Fibroblast of villous mesenchyme (primary cell): ENCODE measurements at places on chromosomes 6 and 20. TPM values are rescaled to one million over a fixed set of nuclear protein-coding genes. Genes with fewer than 3 reads are reported as not detected.

The TRIM31 gene
- not detected in 2 replicates for total RNA-seq

The GABRR1 gene
- not detected in 2 replicates for total RNA-seq

The CLDN20 gene
- total RNA-seq = not detected in 2 replicates

The BANF2 gene
- total RNA-seq = not detected in 2 replicates

DNA sequence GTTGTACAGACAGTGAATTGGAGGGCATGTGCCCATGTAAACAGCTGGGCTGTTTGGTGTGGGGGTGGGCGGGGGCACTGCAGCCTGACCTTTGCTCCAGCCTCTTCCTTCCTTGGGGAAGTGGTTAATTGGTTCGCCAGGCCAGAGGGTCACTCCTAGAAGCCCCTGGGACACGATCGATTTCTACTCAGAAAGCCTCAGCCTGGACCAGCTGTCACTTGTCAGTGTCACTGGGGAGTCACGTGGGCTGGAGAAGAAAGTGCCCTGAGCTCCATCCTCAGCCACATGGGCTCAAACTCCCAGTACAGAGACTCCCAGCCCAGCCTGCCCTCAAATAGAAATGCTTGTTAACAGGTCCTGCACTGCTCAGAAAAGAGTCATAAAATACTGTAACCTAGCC lies 423.8 kb upstream of the SULF2 start:
- DNase-seq = no peak

DNA sequence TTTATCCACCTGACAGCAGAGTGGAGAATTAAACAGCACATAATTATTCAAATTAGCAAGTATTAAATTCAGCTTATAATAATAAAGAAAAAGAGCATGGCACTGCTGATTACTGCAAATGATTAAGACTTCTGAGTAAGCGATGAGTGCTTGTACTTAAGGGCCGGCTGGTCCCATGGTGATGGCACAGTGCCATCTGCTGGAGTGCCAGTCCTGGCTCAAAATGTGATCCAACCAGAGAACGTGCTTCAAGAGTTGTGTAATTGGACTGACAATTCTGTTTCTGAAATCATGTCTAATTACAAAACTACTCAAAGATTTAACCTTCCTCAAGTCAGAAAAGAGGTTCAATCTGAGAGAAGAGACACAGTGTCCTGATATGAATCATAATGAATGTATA lies 181.6 kb upstream of the RGS17 start:
- DNase-seq = peak; percentile 62

DNA sequence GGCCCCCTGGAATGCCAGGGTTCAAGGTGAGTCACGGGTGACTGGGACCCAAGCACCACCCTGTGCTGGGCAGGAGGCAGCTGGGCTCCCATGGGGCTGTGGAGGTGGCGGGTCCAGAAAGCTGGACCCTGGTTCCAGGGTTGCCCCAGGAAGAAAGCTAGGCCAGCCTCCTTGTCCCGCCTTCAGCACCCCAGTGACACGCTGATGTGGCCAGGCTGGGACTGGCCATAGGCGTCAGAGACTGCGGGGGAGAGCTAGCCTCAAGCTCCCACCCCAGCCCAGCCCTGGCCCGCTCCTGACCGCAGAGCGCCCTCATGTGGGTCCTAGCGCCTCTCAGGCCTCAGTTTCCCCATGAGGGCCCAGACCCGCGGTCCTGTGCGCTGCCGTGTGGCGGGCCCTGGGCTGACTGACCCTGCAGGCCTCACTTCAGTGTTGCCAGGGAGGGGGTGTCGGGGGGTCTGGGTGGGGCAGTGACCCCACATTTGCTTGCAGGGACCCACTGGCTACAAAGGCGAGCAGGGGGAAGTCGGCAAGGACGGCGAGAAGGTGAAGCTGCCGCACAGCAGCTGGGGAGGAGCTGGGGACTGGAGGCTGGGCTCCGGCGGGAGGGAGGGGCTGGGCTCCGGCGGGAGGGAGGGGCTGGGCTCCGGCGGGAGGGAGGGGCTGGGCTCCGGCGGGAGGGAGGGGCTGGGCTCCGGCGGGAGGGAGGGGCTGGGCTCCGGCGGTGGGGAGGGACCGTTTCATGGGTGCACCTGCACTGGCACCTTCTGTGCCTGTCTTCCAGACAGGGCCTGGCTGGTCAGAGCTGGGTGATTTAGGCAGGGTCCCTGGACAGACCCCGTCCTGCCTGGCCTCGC lies 7.9 kb downstream of the COL9A3 start:
- DNase-seq = peak; percentile 42

DNA sequence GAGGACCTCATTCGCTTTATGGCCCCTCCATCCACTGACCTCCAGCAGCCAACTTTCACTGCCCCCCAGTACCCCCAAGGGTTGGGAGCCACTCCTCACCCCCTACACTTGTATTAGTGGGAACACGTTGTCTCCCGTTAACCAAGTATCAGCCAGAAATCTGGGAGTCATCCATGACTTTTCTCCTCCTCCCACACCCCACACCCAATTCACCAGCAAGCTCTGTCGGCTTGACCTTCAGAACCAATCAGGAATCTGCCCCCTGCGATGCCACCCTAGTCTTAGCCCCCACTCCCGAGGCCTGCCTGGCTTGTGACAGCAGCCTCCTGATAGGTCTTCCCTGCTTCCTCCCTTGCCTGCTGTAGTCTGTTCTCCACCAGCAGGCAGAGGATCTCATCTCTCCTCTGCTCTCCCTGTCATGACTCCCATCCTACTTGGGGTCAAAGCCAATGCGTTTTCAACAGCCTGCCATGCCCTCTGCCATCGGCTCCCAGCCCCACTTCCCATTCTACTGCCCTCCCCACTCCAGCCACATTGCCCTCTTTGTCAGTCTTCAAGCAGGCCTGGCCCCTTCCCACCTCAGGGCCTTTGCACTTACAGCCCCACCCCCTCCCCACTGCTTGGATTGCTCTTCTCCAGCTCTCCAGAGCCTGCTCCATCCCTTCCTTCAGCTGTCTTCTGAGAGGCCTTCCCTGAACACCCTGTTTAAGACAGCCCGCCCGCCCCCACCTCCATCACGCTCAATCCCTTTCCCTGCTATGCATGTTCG lies 19.4 kb downstream of the MDGA1 start:
- DNase-seq = no peak

The MYLK2 gene
- under 0.01 and 0.32 TPM in 2 replicates for total RNA-seq

The CALHM5 gene
- 4.7 and 7.7 TPM in 2 replicates for total RNA-seq

The HUS1B gene
- 0.86 and 1.9 TPM in 2 replicates for total RNA-seq

DNA sequence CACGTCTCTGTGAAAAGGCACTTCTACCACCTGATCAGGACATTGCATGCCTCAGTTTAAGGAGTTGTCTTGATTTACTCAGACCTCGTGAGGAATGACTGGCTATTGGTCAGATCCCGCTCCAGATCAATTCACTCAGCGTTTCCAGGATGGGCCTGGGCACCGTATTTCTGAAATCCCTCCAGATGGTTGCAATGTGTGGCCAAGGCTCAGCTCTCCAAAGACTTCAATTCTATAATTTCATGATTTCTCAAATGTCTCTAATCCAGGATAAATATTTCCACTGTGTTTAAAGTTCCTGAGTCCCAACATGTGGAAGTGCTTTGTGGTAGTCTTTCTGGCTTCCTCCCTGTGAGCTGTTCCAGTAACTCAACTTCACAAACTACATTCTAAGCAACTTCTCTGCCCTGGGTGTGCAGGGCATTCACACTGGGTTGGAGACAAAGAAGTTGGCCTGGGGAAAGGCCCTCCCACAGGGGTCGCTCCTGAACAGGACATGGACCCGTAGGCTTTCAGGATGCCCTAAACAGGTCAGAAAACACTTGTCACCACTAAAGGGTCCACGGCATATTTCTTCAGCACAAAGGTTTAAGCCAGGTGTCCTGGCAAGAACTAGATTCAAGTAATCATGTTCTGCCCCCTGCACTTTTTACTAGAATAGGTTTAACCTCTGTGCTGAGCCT lies 212.1 kb downstream of the WDR27 start:
- DNase-seq = no peak

GRCh38 chr6:111347589-111347988 lies 135.4 kb downstream of the REV3L start:
- DNase-seq = no peak

DNA sequence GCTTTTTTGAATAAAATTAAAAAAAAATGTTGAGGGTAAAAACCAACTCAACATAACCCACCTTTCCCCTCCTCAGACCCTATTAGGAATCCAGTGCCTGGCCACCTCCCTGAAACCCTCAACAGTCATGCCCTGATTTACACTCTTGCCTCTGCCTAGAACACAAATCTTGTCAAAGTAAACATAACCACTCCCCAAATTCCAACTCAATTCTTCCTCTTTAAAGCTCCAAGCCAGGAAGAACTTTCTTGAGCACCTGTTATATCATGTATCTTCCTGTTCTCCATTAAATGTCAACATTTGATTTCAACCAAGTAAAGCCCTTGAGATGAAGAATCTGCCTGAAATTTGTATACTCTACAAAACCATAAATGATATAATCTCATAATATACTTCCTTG lies 198.0 kb upstream of the SHLD1 start:
- no peak for DNase-seq

GRCh38 chr6:168825226-168826077 lies 384.5 kb downstream of the SMOC2 start:
- no peak for DNase-seq

The PTCRA gene
- not detected in 2 replicates for total RNA-seq

The AFG1L gene
- total RNA-seq = 3.2 and 6.0 TPM in 2 replicates

- no peak for DNase-seq
Observed at GRCh38 chr6:101344885-101345284, 48.6 kb upstream of the GRIK2 start.

The RBPJL gene
- total RNA-seq = not detected in 2 replicates

DNA sequence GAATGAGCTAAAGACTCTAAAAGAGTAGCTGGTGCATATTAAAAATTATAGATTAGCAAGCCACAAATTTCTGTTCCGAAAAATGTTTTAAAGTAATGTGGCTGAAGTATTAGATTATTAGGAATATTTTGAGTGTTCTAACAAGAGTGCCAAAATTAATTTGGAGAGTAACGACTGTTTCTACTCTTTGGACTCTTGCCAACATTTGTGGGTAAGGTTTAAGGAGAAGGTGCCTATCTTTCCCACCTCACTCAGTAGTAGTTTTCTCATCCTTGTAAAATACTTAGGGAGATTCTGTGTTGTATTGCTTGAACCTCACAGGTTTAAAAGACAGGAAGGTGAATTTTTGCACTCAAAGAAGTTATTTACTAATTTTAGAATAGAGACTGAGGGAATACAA lies 5.0 kb downstream of the HSF2 start:
- no peak for DNase-seq

- no peak for DNase-seq
Observed at GRCh38 chr20:59291740-59292383, 8.5 kb upstream of the EDN3 start.

DNA sequence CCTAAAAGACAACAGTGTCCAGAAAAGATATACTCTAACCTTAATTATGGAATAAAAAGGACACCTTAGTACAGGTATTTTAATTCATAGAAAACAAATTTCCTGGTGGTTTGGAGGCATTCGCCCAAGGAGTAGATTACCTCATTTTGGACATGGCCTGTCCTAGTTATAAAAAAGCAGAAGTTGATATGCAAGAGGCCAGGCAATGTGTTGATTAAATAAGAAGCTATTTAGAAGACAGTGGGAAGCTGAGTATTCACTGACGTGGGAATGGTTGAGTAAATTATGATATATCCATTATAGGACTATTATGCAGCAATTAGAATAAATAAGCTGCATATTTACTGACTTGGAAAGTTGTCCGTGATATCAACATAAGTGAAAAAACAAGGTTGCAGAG lies 314.9 kb downstream of the ALDH8A1 start:
- no peak for DNase-seq

- no peak for DNase-seq
Observed at GRCh38 chr6:164095056-164095455, 680.5 kb downstream of the QKI start.

- peak; percentile 85 for DNase-seq
Observed at GRCh38 chr6:100620085-100620840, 155.5 kb upstream of the SIM1 start.

DNA sequence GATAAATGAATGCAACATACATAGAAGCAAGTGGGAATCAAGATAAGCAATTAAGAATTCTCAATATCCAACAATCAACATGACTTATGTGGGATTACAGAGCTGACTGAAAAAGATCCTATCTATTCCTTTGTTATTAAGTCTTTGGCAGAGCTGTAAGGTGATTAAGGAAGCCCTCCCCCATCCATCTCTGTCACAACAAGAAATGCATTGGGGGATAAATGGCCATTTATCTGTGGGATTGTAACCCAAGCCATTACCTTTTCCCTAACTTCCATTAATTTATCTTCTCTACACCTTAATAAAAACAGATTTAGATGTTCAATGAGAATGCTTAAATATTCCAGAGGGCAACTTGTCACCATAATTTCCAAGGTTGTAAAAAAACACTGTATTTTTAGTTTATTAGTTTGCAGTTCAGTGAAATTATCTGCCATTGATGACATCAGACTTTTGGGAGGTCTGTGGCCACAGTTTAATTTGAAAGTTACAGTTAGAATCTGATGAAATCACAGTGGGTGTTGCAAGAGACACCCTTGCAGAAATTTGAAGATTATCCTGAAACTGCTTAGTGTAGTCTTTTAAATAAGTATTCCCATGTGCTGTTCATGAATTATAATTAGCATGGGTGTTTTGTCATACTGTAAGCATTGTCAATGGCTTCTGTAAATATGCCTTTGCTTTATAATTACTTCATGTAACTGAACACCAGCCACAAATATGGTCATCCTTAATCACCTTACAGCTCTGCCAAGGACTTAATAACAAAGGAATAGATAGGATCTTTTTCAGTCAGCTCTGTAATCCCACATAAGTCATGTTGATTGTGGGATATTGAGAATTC lies 49.4 kb upstream of the FYN start:
- peak; percentile 87 for DNase-seq

GRCh38 chr6:142482249-142482648 lies 180.4 kb downstream of the ADGRG6 start:
- peak; percentile 3 for DNase-seq

DNA sequence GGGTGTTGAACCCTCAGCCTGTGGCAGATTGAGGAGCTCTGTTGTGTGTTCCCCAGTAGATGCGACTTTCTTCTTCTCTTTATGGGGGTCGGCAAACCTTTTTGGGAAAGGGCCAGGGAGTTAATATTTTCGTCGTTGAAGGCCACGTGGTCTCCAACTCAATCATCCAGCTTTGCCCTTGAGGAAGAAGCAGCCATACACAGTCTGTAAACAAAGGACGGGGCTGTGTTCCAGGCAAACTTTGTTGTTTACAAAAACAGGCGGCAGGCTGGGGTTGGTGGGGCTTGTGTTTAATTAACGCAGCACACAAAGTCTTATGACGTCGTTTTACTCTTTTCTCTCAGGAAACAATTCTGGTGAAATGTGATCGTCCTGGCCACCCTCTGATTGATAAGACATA lies 20.2 kb downstream of the KIF25 start:
- peak; percentile 34 for DNase-seq

DNA sequence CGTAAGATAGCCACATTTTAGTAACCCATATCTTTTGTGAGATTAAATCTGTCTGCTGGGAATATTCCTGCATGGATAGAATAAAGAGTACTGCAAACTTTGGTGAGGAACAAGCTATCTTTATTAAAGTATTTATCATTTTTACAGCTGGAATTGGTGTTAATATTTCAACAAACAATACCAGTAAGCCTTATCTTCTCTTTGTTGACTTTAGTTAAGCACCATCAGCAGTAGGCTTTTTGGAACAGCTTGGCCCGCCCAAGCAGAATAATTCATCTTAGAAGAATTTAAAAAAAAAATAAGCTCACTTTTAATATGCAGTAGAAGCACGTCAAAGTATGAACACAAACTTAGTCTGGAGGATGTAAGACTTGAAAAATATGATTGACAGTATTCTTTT lies 917.8 kb upstream of the ADGRB3 start:
- peak; percentile 59 for DNase-seq

- DNase-seq = no peak
Observed at GRCh38 chr6:39170860-39171259, 55.9 kb upstream of the SAYSD1 start.

GRCh38 chr20:37245216-37246150 lies 16.1 kb downstream of the GHRH start:
- DNase-seq = no peak

The SYNDIG1 gene
- total RNA-seq = under 0.01 TPM in 1 of 2 replicates, not detected in the other

The APCDD1L gene
- total RNA-seq = 0.86 and 2.9 TPM in 2 replicates
